ENCODE measurements at places on chromosomes 11 and 22.

DNA sequence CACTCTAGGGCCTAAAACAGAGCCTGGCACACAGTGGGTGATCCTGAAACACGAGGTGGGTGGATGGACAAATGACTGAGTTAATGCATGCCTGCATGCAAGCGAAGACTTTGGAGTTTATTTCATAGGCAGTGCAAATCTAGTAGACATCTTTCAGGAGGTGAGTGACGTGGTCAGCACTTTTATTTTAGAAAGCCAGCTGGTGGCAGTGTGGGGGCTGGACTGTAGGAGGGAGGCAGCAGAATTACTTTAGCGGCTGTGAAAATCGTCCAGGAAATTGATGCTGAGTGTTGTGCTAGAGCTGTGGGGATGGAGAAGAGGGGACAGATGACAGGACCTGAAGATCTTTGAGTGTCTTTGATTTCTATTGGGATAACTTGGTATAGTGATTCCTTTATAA lies 47.1 kb downstream of the BMAL1 start:
- DNase-seq: no peak

GRCh38 chr11:8624698-8625097 lies 30.7 kb upstream of the STK33 start:
- DNase-seq: no peak

GRCh38 chr22:35663371-35663770 lies 15.1 kb downstream of the APOL6 start:
- no peak for DNase-seq

GRCh38 chr22:43338766-43339345 lies 4.3 kb downstream of the SCUBE1 start:
- DNase-seq: no peak

GRCh38 chr22:25848954-25849353 lies 107.0 kb downstream of the MYO18B start:
- DNase-seq: no peak

- DNase-seq: no peak
These were observed 19.3 kb upstream of the SHISAL1 start for GRCh38 chr22:44331881-44332714.

- no peak for DNase-seq
These were observed 88.3 kb upstream of the PRDM11 start for GRCh38 chr11:45057938-45058646.

DNA sequence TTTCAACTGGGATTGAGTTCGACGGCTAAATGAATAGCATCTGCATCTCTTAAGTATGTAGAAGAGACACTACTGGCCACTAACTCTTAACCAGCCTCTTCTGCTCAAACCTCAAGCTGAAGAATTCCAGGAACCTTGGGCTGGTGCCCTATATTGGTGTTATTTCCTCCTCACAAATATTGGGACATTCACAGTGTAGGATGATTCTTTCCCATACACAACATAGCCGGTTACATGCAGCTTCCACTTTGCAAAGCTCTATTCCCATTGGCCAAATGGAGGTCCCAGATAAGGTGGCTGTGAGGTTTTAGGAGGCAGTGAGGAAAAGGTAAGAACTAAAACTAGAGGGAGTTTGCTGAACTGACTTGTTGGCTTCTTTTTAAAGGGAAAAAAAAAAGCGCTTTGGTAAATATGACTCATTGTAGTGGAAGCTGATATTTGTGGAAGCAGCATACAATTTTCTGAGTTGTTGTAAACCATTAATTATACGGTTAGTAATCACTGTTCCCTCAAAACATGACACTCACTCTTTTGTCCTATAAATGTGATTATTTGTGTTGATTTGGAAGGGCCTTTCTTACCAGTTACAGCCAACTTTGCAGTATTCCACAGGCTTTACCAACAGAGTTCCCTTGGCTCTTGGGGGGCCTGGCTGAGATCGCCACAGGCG lies 17.6 kb downstream of the C22orf31 start:
- no peak for DNase-seq

DNA sequence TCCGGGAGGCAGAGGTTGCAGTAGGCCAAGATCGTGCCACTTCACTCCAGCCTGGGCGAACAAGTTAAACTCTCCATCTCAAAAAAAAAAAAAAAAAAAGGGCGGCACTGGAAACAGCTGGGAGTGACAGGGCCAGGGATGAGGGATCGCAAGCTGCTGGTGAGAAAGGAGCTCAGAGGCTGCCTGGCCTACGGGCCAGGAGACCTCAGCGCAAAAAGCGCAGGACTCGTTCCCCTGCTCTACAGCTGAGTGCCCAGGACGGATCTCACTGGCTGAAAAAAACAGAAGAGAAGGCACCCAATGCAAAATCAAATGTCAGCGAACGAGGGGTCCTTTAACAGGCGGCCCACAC lies 650 bp upstream of the NUP50 start:
- no peak for DNase-seq

- DNase-seq: no peak
These were observed 11.9 kb downstream of the TTLL1 start for GRCh38 chr22:43077121-43077877.

All from naive thymus-derived CD4-positive, alpha-beta T cell (primary cell).